RCC 7860 (cell line): ENCODE measurements at places on chromosomes 7 and 10.

DNA sequence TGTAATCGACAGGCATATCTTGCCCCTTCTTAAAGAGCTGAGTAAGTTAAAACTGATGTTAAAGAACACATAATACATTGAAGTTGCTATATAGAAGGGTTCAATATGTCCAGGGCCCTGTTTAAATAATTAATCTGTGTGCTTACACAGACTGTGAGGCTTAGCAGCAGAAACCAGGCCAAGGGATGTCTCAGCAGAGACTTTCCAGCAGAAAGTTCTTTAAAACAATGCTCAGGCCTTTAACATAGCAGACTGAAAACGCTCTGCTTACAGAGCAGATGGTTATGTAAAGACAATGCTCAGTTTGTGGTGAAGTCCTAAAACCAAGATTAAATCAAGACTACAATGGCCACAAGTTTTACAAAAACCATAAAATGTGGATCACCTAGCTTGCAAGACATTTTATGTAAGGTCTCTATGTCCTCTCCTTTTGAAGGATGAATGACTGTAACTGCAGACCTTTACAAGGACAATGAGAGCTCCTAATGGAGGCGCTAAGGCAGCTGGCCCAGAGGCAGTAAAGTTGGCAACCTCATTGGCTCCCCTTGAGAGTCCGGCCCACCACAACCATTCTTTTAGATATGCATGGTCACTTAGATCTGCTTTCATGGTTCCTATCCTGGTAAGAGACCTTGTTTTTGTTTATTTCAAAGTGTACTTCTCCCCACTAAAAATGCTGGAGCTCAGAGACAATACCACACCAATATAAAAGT, 56.3 kb downstream of the FZD1 start:
- DNase-seq: no peak

DNA sequence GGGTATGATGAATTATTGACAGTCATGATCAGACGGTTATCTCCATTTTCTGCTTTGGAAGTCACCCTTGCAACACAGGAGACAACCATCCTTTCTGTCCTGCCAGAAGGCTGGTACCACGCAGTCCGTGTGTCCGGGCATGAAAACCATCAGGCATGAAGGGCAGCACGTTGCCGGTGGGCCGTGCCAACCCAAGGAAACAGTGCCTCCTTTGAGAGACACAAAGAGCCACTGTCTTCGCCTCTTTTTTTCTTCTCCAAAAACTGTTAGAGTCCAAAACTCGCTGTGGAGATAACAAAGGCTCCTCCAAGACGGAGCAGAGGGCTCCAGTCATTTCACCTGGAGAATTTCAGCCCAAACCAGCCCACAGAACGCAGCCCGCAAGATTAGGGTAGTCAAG, 60.4 kb upstream of the ARHGAP21 start:
- no peak for DNase-seq

DNA sequence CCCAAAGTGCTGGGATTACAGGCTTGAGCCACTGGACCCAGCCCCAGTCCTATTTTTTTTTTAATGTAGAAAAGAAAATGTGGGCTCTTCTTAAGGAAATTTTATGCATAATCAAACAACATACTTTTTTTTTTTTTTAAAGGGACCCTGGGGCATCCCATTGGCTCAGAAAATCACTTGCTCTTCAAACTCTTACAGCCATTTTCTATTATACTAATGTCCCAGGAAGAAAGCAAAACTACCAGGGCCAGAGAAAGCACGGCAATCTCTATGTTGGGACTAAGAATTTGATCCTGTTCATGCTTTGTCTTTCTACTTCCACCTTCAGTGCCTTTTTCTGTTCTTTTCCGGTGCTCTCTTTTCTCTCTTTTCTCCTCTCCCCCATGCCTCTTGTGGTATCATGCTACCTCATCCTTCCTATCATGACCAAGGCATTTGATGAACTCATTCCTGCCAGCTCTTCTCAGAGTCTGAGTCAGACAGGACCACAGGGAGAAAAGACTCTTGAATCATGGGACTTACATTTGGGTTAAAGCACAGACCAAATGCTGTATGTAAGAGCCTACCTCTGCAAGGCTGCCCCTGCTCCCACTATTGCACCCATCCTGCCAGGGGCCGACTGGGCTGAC, 76.4 kb upstream of the CCNY start:
- DNase-seq: peak; percentile 94

DNA sequence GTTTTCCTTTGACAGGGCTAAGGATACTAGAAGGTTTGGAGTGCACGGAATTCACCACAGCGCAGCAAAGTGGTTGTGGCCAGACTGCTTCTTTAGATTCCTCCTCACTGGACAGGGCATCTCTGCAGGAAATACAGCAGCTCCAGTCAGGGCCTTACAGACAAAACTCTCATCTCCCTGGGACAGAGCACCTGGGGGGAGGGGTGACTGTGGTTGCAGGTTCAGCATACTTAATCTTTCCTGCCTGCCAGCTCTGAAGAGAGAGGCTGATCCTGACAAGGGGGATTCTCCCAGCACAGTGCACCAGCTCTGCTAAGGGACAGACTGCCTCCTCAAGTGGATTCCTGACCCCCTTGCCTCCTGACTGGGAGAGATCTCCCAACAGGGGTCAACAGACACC, 1257.9 kb downstream of the NXPH1 start:
- no peak for DNase-seq

GRCh38 chr7:50594136-50594535, 28.9 kb upstream of the DDC start:
- no peak for DNase-seq

DNA sequence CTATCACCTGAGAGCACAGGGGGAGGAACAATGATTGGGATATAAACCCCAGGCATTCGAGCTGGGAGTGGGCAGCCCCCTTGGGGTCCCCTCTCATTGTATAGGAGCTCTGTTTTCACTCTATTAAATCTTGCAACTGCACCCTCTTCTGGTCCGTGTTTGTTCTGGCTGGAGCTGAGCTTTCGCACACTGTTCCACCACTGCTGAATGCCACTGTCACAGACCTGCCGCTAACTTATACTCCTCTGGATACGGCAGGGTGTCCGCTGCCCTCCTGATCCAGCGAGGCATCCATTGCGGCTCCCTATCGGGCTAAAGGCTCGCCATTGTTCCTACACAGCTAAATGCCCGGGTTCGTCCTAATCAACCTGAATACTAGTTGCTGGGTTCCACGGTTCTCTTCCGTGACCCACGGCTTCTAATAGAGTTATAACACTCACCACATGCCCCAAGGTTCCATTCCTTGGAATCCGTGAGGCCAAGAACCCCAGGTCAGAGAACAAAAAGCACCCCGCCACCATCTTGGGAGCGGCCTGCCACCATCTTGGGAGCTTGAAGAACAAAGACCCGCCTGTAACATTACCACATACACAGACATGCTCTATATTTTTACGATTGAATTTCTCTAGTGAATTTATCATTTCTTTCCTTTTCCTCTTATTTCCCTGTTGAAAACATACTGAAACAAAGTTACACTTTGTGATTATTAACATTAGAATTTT, 9.0 kb downstream of the ZWINT start:
- no peak for DNase-seq

- no peak for DNase-seq
Measured at GRCh38 chr7:155856656-155857055, 44.4 kb upstream of the SHH start.

- DNase-seq: no peak
Measured at GRCh38 chr10:70442332-70442988, 979 bp upstream of the NODAL start.

- no peak for DNase-seq
Measured at GRCh38 chr10:132107186-132107948, 41.6 kb downstream of the JAKMIP3 start.
